Effector CD4-positive, alpha-beta T cell (primary cell): ENCODE measurements at places on chromosomes 12 and 14.
A peak's percentile ranks its signal among the peaks of the same experiment; 100 is the strongest.

- no peak for DNase-seq
Observed at GRCh38 chr12:107131832-107132616, 38.7 kb upstream of the CRY1 start.

GRCh38 chr14:63840981-63841380 is 11.8 kb upstream of the SYNE2 start:
- peak; percentile 62 for DNase-seq

DNA sequence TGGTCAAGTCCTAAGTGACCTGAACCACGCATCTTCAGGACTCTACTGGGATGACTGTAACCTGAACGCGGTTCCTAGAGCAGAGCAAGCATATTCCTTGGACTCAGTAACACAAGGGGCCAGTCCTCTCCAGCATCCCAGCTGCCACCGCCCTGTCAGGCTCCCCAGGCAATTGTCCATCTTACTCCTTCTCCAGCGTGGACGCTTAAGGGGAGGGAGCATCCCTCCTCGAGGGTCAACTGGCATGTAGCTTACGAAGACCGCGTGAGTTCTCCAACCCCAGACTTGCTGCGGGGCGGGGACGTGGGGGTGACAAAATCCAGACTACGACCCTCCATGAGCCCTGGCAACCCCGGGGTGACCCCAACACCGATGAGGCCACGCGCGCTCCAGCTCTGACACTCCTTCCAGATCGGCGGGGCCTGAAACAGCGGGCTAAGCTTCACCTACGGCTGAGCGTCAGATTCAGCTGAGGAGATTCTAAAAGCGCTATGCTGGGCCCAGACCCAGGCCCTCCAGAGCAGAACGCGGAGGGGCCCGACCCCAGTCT is 846 bp upstream of the MTHFD1 start:
- DNase-seq: no peak

GRCh38 chr14:32121948-32122347 is 44.8 kb downstream of the ARHGAP5 start:
- DNase-seq: no peak

GRCh38 chr12:85872497-85873091 is 1.5 kb upstream of the NTS start:
- no peak for DNase-seq

DNA sequence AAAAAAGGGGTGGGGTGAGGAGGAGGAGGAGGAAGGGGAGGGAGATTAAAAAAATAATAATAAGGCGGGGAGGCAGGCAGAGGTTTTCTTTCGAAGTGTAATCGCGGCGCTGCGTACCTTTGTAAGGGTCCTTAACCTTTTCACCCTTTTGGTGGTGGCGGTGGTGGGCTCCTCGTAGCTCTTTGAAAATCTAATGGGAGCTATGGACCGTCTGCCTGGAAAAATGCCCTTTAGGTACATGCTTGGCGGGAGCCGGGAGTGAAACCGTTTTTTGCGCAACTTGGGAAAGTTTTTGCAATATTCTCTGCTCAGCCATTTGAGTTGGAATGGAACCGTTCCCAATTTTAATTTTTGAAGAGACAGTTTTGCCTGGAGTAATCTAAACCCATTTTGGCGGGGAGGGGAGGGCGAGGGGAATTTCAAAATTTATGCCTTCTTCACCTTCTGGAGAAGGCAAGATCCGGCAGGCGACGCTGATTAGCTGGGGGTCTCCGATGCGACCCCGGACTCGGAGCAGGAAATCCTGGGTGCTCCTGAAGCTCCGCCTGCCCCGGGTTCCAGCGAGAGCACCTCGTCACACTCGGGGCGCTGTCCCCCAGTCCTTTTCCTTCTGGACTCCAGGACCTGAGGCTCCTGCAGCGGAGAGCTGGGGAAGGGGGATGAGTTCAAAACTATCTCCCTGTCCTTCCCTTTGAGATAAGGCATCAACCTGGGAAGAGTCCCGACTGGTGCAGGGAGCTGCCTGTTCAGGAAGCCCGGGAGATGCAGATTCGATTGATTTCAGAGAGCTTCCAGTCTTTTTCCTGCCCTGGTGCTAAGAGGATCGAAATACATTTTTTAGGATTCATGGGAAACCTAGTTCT is 74.6 kb upstream of the TBX5 start:
- DNase-seq: no peak

DNA sequence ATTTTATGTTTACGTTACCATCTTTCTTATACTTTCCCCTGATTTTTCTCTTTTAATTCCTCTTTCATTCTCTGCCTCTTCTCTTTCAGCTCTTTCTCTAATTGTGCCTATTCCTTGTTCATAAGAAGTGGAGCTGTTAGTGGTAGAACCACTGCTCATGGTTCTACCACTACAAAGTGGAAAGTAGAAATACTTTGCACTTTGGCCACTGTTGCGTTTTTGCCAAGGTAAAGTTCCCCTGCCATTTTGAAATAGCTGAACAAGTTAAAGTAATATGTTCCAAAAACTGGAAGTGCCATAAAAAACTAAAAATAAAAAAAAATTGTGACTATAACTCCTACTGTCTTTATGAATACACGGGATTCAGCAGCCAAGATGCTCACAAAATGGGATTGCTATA is 130.6 kb downstream of the MON2 start:
- DNase-seq: no peak

- DNase-seq: no peak
Observed at GRCh38 chr12:53930591-53931255, 7.9 kb upstream of the HOXC13 start.

GRCh38 chr12:6355491-6356373 is 13.9 kb upstream of the TNFRSF1A start:
- no peak for DNase-seq

- DNase-seq: no peak
Observed at GRCh38 chr14:96121660-96122395, 82.7 kb downstream of the C14orf132 start.

DNA sequence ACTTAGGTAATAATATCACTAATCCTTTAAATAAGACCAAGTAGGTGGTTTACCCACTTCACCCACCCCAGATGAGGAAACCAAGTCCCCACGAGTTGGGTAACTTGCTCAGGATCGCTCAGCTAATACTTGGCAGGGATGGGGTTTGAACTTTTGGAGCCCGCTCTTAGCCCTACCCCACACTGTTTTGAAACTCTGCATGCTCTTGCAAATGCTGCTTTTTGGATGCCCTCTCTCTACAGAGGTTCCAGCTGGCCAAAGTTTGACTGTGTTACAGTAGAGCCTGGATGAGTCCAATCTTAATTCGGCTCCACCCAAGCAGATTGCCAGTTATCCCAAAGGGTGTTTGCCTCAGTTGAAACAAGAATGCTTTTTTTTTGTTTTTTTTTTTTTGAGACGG is 6.8 kb downstream of the PLEKHG3 start:
- DNase-seq: no peak

DNA sequence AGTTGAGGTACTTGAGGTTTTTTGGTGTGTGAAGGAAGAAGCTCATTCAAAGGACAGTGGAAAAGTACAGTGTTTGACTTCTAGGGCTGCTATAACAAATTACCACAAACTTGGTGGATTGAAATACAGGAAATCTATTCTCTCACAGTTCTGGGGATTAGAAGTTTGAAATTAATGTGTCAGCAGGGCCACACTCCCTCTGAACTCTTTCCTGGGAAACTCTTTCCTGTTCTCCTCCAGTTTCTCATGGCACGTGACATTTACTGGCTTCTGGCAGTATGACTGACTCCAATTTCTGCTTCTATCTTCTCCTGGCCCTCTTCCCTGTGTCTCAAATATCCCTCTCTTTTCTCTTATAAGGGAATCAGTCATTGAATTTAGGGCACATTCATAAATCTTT is 160.2 kb downstream of the CCDC91 start:
- DNase-seq: no peak

DNA sequence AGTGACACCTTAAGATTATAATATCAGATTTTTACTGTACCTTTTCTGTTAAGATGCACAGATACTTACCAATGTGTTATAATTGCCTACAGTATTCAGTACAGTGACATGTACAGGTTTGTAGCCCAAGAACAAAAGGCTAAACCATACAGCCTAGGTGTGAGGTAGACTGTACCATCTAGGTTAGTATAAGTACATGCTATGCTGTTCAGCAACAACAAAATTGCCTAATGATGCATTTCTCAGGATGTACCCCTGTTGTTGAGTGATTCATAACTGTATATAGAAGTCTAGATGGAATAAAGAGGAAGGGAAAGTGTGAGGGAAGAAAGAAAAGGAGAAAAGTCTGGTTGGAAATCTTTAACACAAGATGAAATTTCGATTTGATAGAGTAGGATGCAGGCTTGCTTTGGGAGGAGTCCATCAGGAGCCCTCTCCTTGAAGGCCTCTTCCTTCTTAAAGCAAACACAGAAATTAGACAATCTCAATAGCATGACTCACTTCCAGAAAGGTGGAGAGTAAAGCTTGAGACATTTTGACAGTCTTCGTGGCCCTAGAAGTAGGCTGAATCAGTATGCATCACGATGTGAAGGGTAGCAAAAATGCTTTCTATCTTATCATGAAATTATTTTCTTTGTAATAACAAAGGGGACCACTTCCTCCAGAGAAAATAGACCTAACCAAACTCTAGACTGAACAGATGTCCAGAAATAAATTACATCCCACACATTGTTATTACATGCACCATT is 191.5 kb downstream of the SYT1 start:
- DNase-seq: no peak

GRCh38 chr12:114990381-114990780 is 306.4 kb upstream of the TBX3 start:
- no peak for DNase-seq

DNA sequence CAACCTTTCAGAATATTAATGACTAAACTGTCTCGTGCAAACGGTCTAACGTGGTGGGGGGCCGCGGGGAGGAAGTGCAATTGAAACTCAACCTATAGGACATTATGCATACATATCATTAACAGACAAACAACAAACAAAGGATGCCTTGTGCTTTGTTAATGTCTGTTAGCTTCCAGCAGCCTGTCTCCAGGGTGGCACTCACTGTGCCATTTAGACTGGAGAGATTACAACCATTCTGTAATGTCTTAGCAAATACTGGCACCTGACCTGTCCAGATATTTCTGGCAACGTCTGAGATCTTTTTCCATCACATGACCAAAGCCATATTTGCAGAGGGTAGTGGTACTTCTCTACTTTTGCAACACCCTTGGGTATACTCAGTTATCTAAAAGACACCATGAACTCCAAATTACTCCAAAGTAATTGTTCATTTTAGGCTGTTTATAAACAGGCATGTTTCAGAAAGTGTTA is 11.6 kb downstream of the BHLHE41 start:
- DNase-seq: no peak

- DNase-seq: no peak
Observed at GRCh38 chr12:96084624-96085023, 49.2 kb upstream of the LTA4H start.

DNA sequence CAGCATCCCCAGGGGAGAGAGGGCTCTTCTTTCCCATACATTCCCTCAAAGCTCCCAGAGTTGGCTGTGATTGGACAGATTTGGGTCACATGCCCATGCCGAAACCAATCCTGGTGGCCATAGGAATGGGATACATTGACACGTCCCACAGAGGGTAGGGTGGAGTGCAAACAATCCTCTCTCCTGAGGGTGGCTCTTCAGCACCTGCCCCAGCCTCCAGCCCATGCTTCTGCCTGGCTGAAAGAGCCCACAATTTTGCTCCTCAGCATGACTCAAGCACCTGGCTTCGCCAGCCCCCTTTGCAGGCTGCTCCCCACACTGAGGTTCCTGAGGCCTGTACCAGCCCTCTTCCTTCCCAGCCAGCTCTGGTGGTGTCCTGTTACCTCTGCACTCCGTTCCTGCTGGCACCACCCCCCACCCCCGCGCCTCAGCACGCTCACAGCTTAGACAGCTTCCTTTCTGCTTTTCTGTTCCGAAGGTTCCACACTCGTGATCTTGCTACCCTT is 71.7 kb downstream of the CCDC92 start:
- DNase-seq: no peak

DNA sequence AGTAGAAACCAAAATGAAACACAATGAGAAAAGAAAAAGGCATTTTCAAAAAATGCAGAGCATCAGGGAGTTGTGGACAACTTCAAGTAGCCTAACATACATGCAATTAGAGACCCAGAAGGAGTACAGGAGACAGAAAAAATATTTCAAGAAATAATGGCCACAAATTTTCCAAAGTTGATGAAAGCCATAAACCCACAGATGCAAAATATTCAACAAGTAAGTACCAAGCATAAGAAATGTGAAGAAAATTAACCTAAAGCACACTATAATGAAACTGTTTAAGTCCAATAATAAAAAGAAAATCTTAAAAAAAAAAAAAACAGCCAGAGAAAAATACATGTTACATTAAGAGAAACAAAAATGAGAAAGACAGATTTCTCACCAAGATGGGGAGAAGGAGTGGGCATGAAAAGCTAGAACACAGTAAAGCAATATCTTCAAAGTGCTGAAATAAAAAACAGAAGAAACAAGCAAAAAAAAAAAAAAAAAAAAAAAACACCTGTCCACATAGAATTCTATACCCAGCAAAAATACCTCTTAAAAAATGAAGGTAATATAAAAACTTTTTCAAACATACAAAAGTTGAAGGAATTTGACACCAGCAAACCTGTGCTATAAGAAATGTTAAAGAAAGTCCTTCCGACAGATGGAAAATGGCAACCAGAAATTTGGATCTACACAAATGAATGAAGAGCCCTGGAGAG is 77.1 kb downstream of the PRKAB1 start:
- DNase-seq: no peak

DNA sequence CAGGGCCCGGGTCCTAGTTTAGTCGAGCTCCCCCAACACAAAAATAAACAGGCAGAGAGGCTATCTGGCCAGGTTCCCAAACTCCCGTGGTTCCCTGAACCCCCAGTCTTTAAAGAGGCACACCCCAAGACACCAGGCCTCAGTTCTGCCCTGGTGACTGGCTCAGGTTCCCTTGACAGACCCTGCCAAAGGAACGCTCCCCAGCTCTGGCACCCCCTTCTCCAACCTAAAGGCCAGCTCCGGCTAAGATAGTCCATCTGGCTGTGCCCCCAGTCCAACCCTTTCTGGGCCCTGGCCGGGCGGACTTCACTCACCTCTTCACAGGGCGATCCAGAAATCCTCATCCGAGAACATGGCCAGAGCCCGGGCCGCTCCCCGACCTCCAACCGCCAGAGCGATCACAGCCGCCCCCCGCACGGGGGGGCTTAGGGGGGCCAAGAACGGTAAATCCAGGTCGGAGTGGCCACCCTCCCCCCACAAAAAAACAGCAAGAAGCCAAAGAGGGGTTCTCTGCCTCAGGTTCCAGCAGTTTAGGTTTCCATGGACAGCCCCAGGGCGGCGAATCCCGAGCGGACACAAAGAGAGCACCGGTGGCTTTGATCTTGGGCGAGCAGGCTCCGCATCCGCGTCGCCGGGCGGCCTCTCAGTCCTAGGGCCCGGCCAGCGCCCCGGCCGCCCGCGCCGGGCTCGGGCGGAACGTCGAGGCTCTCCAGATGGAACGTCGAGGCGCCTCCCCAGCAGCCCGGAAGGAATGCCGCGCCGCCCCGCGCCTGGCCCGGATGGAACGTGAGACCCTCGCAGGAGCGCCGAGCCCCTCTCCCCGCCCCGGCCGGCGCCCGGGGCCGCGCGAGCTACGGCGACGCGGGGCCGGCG is 1.1 kb downstream of the KMT2D start:
- no peak for DNase-seq

- no peak for DNase-seq
Observed at GRCh38 chr14:37179896-37180502, 7.6 kb upstream of the SLC25A21 start.

- DNase-seq: no peak
Observed at GRCh38 chr12:116138364-116138763, 139.1 kb downstream of the MED13L start.
